ENCODE measurements at places on chromosomes 5 and 9.

DNA sequence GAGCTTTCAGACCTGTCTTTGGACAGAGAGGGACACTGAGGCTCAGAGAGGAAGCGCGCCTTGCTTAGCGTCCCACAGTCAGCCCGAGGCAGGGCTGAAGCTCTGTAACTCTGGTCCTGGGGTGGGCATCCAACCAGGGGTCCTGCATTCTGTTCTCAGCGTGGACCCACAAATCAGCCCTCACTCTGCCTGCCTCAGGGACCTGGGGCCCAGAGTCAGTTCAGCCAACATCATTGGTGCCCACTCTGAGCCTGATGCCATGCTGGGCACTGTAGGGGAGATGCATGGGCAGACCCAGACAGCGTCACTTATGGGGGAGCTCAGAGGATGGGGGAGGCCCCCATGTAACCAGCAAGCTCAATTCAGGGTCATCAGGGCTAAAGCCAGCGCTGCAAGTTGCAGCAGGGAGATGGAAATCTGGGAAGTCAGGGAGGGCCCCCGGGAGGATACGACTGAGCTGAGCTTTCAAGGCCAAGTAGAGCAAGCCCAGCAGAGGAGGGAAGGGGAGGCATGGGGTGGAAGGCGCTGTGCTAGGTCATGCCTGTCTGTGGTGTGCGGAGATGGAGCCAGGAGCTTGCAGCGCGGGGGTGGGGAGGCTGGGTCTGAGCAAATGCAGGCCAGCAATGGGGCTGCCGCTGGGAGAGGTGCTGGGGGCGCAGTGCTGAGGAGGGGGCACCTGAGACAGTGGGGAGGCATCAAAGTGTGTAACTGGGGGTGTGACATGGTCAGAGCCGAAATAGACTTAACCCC lies 21.1 kb downstream of the CORO2A start:
- DNase-seq = no peak

DNA sequence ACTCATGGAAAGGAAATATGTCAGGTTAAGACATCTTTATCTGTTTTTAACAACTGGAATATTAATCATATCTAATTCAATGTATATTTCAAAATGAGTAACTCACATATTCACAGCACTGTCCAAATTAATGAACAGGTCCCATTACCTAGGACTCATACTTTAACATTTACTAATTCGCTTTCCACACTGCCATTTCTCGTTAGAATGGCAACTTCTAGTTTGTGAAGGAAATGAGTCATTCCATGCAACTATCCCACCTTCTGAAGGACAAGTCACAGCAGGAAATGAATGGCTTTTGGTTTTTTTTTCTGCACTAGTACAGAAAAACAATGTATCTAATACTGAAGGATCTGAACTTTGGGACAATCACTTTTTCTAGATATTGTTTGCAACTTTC lies 24.6 kb upstream of the IFNK start:
- DNase-seq = no peak

- DNase-seq = no peak
Observed at GRCh38 chr9:110541950-110542349, 37.6 kb downstream of the SVEP1 start.

- DNase-seq = no peak
Observed at GRCh38 chr5:112636751-112637150, 100.9 kb upstream of the APC start.

GRCh38 chr5:1509346-1510085 lies 14.2 kb downstream of the LPCAT1 start:
- peak; percentile 4 for DNase-seq
